WTC11 (cell line): ENCODE measurements at places on chromosomes 2 and 18.

GRCh38 chr2:237411683-237412423, 2.1 kb downstream of the COL6A3 start:
- DNase-seq, result no peak

GRCh38 chr18:7141287-7141686, 23.7 kb upstream of the LAMA1 start:
- DNase-seq, result no peak

DNA sequence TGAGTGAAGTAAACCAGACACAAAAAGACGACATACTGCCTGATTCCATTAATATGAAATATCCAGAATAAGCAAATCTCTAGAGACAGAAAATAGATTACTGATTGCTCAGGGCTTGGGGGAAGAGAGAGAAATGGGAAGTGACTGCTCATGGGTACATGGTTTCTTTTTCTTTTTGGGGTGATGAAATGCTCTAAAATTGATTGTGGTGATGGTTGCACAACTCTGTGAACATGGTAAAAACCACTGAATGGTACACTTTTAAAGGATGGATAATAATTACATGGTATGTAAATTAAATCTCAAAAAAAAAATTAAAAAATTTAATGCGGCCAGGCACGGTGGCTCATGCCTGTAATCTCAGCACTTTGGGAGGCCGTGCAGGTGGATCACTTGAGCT, 39.3 kb downstream of the RPL31 start:
- no peak for DNase-seq

DNA sequence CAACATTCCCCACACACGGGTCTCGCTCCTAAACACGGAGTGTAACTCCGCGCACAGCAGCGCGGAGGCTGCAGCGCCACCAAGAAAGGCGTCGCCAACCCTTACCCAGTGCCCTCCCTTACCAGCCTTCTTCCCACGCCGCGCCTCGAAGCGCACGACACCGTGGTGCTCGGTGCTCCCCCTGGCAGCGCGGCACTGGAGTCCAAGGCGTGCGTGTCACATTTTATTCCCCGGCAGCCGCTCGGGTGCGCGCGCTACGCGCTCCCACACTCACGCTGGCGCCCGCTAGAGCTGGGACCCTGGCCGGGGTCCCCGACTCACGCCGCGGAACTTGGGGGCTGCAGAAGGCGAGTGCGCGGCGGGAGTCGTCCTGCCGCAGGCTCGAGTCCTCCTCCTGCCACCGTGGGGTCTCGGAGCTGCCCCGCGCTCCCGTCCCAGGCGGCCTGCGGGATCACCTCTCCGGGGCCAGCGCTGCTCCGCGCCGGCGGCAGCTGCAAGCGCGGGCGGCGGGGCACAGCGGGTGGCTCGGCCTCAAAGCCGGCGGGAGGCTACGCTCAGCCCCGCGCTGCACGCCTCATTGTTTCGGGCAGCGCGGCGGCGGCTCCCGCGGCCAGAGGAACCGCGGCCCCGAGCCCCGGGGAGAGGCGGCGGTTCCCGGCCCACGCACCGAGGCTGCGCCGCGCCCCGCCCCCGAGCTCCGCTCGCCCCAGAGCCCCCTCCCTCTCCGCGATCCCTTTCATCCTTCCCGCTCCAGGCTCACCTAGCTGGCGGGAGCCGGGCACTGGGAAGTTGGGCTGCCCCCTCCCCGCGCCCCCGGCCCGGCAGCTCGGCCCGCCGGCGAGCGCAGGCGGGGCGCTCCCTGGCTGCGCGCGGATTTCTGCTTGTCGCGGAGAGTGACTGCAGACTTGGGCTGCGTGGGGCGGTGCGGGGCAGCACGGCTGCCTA, at the start of gene ST6GAL2:
Gene ST6GAL2 (minus strand): TSS at position 197 of the 945 bp plus-strand sequence. CDS start 42,190 bp downstream, outside the sequence.
- DNase-seq, result peak; percentile 55

GRCh38 chr2:73984922-73985307, 205 bp downstream of the TET3 start:
- peak; percentile 47 for DNase-seq

- no peak for DNase-seq
Measured at GRCh38 chr2:39685126-39685525, 19.4 kb downstream of the TMEM178A start.

DNA sequence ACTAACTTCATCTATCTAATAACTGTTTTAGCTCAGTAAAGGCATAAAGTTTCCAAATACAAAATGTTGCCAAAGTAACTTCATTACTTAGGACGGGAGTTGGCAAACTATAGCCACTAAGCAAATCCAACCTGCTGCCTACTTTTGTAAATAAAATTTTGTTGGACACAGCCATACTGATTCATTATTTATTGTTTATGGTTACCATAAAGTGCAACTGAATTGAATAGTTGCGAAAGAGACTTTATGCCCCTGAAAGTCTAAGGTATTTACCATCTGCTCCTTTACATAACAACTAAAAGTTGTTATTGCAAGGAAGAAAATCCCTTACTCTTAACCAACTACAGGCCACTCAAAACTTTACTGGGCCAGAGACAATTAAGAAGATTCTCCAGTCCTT, 256.7 kb upstream of the RBBP8 start:
- no peak for DNase-seq
